ENCODE measurements at places on chromosomes 7 and 10.
A peak's percentile ranks its signal among the peaks of the same experiment; 100 is the strongest.

DNA sequence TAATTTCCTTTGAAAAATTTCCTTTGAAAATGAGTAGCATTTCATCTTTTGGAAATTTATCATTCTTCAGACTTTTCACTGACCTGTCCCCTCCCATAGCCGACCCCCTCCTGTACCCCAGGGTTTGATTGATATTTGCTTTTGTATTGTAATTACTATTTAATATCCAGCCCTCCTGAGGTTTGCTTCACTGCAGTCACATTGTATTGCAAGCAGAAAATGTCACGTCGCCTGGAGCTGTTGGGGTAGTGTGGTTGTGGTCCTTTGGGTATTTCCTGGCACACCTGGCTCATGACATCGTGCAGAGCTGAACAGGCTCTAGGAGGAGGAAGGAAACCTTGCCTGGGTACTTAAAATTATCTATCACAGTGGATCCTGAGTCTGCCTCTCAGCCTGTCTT lies 116.1 kb downstream of the INSYN2A start:
- no peak for DNase-seq

DNA sequence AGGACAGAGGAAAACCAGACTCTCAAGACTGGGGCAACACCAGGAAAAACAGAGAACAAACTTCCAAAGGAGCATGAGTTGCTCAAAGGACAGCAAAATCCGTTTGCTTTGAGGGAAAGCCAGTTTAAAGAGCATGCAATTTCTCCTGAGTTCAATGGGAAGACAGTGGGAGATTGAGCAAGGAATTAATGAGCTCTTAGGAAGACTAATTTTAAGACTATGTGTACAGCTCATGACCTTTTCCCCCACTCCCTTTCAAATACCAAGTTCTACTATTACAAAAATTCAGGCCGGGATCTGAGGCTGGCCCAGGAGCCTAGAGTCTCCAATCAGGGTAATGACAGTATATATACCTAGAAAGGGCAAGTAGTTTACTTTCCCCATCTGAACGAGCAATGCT lies 79.2 kb downstream of the EPDR1 start:
- no peak for DNase-seq

DNA sequence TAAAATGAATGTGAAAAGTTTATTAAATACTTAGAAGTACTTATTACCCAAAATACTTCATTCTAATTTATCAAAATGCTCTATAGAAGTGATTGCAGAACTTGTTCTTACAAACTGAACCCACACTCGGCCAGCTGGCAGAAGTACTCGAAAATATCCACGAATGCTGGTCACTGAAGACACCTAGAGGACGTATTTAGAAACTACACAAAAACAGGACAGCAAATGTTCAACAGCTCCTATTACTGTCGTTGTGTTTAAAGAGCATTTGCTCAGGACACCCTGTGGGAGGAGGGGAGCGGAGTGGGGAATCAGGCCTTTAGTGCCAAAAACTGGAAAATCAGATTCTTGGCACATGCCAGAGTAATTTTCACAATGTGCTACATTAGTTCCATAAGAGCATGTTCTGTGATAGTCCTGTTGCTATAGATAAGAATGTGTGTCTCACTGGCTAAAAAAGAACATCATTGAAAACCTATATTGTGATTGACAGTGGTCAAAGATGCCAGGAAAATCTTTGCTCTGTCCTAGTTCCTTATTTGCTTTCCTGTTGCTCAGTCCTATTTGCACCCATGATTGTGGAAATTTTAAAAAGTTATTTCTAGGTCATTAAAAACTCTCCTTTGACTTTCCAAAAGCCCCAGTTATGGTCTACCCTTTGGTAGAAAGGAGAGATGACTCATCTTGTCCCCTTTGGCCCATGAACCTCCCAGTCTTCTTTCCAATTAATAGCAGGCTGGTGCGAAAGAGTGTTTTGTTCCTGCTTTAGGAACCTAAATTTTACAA lies 49.0 kb upstream of the NRBF2 start:
- peak; percentile 86 for DNase-seq

- no peak for DNase-seq
Observed at GRCh38 chr10:75646218-75646915, 214.9 kb downstream of the LRMDA start.

DNA sequence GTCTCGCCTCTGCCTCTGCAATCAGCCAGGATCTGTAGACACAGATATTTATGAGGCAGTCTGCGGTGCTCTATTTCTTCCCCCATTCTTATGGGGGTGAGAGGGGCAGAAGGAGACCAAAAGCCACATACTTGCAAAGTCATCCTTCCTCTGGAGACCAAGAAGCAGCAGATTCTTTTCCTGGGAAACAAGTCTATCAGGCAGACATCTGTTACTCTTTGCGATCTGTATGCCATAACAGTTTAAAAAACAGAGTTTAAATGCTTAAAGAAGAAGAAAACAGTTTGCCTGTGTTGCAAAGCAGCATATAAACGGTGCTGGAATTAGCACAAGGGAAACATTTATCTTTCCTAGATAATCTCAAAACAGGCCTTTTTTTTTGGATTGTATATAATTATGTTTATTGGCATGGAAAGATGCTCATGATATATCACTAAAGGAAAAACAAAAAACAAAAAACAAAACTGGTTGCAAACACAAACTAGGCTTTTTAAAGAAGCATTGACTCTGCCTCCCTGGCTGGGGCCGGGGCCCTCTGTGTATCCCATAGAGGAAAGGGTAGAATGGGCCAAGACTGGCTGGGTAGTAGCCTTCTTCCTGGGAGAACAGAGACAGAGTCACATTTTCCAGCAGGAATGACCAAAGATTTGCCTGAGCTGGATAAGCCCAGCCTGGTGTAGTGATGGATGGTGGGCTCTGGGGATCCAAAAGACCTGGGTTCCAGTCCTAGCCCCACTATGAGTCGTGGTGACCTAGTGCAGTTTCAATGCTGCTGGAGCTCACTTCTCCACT lies 50.4 kb downstream of the RGS10 start:
- DNase-seq, result no peak

Measured in fibroblast of skin of scalp (primary cell).